CD4-positive, alpha-beta T cell (primary cell): ENCODE measurements at places on chromosomes 2 and 18.

DNA sequence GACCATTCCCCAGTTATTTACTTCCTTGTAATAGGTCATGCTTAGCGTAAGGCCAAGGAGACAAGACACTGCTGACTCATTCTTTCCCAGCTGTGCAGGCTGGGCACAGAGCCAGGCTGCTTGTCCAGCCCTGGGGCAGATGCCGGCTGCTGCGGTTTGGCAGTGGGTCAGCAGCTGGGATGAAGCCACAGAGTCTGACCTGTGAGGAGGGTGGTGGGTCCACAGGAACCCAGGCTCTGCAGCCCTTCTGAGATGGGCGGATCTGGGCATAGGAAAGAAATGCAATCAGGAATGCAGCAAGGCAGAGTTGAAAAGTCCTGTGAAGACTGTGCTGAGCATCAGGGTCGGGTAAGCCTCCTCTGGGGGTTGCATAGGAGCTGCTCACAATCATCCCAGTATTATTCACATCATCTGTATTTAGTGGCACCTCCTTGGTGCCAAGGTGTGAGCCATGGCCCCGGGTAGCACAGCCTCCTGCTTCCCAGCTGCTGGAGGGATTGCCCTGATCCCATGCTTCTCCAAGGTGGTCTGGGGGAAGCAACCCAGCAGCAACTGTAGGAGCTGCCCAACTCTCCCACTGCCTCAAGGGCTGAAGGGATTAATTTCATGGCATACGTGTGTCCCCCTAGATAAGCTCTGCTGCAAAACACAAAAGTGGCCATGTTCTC lies 139.0 kb downstream of the DDX1 start:
- no peak for DNase-seq

- DNase-seq = no peak
These were observed 16.3 kb downstream of the TSHZ1 start for GRCh38 chr18:75226956-75227316.

DNA sequence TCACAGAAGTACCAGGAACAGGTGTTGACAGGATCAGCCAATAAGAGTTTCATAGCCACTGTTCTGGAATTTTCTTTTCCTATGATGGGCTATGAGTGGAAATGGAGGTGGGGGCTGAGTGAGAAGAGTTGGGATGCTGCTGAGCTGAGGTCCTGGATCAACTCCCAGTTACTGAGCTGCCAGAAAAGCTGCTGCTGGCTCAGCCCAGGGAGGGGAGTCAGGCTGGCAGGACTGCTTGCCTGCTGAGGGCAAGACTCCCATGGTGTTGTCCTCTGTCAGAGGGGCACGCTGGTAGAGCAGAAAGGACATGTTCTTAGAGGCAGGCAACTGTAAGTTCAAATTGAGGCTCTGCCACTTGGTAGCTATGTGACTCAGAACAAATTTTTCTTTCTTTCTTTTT lies 11.8 kb downstream of the TPGS2 start:
- no peak for DNase-seq

DNA sequence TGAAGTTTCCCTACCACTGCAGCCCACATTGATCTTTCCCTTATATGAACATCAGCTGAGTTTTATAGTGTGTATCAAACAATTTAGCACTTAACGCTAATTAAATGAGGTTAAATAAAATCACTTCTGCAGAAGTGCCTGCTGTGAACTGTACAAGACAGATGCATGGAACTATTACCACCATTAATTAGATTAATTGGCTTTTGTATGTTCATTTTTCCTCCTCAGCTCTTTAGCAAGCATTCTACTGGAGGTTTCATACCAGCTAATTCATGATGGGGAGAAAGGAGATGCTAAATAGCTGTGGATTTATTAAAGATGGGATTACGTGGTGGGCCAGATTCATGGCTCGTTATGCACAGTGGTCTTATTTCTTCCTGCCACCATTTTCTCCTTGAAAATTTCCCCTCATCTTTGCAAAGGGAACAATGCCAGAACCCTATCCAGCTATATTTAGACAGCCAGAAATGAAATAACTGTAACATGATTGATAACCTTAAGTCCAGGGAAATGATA lies 96.7 kb downstream of the CNTNAP5 start:
- DNase-seq = no peak

GRCh38 chr18:54254265-54254758 lies 15.0 kb upstream of the POLI start:
- DNase-seq = no peak

DNA sequence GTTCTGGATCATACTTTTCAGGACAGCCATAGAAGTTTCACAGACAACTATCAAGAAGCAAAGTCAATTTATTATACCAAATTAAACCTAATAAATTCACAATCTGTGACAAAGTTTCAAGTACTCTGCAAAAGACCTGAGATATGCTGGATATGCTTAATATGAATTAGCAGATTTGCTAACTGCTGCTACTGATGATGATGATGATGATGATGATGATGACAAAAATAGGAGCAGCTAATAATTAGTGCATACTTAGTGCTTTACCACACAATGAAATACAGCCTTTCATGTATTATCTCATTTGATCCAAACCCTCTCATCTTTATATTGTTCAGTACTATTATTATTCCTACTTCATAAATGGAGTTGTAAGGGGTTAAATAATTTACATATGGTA lies 215.7 kb upstream of the CYP26B1 start:
- no peak for DNase-seq

GRCh38 chr2:47595687-47596086 lies 187.3 kb upstream of the MSH6 start:
- no peak for DNase-seq

DNA sequence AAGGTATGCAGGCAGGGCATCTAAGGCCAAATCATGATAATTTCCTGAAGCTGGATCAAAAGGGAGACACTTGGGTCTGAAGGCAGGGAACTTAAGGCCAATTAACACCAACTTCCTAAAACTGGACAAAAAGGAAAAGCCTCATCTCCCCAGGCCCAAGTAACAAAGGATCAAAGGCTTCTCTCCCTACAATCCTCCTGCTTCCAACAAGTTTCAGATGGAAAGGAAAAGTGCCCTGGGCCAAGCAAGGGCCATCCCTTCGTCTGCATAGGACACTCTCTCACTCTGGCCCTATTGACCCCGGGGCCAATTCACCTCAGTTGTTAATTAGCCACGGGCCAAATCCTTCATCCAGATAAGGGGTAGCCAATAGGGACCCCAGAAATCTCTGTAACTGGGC lies 1335.8 kb upstream of the CDH2 start:
- no peak for DNase-seq

- DNase-seq = no peak
These were observed 1.2 kb upstream of the PER2 start for GRCh38 chr2:238289574-238289973.

DNA sequence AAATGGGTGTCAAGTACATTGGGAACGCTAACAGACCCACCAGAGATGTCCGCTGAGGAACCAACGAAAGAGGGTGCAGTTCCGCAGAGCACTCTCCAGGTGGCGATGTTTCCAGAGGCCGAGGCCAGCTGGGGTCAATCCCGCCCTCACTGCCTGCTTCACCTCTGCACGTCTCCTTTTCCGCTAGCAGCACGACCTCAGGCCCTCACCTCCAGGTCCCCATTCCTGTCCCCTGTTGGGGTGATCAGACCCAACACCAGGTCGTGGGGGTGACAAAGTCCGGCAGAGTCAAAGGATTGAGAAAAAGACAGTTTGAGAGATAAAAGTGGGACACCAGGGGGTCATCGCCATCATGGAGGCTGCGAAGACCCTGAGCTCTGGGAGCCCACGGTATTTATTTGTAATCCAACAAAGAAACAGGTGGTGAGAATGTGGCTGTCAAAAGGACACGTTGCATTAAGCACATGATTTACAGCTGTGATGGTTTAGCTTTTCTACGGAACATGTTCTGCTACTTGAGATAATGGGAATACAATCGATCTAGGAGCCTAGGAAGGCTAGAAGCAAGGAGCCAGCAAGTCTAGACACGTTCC lies 27.3 kb downstream of the ZAP70 start:
- no peak for DNase-seq

GRCh38 chr2:11012131-11012693 lies 100.5 kb downstream of the KCNF1 start:
- no peak for DNase-seq

DNA sequence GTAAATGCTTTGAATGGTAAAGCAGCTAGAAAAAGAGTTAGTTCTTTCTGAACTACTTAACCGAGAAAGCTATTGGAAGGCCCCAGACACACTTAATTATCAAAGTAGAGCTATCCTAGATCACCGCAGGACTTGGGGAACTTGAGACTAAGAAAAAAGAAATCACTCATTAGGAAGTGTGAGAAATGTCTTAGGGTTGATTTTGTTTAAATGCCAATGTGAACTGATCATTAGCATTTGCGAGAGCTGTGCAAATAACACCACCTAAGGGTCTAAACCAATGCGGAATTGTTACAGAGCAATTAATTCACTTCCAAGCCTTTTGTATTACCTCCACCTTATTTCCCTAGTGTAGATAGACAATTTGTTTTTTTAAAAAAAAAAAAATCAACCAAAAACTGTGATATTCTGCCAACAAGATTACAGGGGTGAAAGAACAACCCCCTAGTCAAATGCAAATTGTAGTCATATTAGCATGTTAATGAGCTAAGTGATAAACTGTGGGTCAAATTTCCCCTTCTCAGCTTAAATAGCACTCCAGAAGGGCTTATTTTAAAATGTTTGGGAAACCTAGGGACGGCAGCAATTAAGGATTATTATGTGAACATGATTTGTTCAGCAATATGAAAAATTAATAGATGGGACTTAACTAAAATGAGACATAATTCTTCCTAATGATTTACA lies 246.2 kb upstream of the STON1 start:
- no peak for DNase-seq

DNA sequence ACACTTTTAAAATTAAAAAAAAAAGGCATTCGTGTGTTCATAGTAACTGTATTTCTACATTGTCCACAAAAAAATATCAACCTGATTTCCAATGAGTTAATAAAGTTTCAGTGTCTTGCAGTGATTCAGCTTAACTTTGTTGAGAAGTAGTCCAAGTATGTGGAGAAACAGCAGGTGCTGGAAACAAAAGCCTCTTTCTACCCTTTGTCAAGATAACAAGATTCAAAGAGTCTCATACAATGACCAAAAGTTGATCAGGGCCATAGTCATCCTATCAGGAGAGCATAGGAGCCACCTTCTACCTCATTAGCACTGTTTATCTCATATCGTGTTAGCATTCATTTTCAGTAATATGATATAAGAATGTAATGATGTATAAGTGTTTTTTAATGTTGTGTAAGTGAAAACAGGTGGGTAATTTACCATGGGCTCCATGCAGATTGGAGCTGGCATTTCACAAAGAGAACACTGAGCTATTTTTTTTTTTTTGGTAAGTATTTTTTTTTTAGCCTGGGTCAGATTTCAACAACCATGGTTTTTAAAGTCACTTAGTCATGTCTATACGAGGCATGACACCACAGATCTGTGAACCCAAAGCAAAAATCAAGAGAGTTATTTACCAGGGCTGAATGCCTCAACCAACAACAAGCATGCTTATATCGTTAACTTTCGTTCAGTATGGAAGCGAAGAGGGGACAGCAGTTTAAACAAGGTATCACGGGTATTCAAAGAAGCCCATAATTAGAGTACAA lies 165.0 kb upstream of the ZNF521 start:
- no peak for DNase-seq

GRCh38 chr18:13877157-13877556 lies 38.2 kb downstream of the MC2R start:
- no peak for DNase-seq

DNA sequence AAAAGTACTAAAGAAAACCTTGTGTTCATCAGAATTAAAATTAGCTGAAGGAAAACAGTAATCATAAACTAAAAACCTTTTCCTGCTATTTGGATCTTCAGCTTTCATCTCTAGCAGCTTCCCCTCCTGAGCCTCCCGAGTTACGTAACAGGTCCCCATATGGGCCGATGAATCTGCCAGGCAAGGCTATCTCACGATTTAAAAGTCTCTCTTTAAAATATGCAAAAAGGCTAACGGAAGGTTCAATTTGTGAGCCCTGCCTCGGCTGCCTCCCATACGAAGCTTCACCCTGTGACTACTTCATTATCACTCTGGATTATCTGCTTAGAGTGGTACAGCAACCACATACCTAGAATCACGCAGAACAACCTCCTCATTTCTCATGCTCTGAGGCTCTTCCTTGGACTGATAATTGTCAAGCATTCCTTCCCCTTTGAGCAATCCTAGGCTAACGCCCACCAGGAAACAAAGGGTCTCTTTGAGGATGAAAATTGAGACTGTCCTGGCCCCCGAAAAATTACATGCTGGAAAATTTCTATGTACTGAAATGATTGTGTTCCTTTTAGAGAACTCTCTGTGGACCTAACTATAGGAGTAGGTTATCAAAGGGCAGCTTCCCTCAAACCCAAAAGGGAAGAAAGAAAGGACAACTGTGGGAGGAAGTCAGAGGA lies 147.4 kb downstream of the ZEB2 start:
- DNase-seq = no peak

DNA sequence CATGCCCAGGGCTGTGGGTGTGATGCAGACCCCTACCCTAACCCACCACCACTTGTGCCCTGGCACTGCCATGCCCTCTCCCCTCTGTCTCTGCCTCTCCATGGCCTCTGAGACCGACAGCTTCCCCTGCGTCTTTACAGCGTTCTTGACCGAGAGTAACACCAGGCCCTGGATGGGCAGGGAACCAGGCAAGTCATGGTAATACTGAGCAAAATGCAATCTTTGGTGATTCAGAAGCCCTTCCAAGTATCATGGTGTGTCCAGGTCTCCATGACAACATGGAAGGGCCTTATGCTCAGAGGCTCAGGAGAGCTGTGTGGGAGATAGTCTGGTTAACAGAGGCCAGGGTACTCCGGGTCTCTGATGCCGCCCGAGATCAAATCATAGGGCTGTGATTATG lies 176.1 kb downstream of the KLHL29 start:
- DNase-seq = no peak

GRCh38 chr2:143473216-143473615 lies 344.0 kb downstream of the ARHGAP15 start:
- no peak for DNase-seq

GRCh38 chr2:162885281-162886070 lies 46.9 kb upstream of the KCNH7 start:
- no peak for DNase-seq

DNA sequence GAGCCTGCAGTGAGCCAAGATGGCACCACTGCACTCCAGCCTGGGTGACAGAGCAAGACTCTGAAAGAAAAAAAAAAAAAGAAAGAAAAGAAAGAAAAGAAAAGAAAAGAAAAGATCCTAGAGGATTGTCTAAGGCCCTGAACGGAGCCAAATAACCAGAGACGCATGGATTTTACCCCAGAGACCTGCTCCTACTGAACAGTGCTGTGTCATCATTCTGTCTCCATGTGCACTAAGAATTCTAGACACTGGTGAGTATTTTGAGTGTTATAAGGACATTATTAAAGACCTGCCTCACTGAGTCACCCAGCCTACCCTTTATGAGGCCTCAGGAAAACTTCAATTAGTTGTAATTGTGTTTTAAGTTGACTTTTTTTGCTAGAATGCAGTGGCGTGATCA lies 61.9 kb upstream of the RIOK3 start:
- no peak for DNase-seq

- DNase-seq = no peak
These were observed 1587.5 kb upstream of the PIK3C3 start for GRCh38 chr18:40367576-40367975.

- peak; percentile 51 for DNase-seq
These were observed 749 bp upstream of the PTMA start for GRCh38 chr2:231707625-231707926.

- peak; percentile 84 for DNase-seq
These were observed 19.3 kb downstream of the GPR55 start for GRCh38 chr2:230905448-230906421.
